ENCODE measurements at places on chromosomes 16 and 17.

DNA sequence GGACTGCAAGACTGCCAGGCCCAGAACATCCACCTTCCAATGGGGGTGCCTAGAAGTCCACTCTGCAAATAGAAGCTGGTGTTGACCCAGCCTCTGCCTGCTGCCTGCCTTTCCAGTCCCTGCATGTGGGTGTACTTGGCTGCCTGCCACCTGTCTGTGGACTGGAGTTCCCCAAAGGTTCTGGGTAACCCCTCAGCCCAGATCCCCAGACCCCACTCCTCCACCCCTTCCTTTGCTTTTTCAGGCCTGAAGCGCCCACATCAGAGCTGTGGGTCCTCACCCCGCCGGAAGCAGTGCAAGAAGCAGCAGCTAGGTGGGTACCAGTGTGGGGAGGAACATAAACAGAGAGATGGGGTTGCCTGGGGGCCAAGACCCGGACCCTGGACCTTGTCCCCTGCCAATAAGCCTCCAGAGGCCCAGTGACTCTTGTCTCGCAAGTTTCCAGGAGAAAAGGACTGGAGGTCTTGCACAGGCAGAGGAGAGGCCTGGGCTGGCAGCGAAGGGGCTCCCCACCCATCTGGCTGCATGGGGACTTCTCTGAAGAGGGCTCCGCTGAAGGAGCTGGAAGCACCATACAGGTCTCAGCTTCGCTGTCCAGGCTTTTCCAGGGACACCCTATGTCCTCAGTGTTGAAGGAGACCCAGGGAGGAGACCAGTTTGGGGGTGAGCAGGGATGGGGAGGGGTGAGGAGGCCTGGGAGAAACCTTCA is 34.3 kb downstream of the NLRC5 start:
- peak; percentile 42 for DNase-seq

DNA sequence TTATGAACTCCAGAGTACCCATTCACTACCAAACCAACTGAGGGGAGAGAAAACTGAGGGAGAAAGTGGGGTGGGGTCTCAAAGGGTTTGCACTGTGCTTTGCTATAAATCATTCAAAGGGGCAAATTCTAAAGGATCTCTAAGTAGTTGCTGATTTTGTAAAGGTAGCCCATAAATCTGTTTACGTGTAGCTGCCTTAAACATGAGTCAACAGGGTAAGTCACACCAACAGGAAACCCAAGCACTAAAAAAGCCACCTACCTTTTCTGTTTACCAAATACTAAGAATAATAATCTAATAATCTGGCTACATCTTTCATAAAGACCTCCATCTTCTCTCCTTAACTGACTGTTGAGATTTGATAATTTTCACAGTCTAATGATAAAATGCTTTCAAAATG is 8.4 kb upstream of the HSBP1 start:
- DNase-seq, result no peak

DNA sequence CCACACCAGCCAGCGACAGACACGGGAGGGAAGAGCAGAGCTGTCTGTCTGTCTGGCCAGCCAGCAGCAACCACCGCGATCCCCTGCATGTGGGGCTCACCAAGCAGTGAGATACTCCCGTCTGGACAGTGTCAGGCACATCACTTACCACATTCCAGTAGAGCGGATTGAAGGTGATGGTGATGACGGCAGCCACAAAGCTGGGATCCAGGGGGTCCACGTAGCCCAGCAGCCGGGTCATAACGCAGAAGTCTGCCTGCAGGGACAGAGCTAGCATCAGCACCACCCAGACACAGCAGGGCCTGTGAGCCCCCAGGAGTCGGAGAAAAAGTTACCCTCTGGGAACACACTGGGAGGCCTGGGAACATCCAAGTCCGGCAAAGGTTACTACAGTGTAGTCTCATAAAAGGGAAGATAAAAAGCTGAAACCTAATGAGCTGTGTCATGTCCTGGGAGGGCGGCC is 14.7 kb downstream of the PEMT start:
- no peak for DNase-seq

DNA sequence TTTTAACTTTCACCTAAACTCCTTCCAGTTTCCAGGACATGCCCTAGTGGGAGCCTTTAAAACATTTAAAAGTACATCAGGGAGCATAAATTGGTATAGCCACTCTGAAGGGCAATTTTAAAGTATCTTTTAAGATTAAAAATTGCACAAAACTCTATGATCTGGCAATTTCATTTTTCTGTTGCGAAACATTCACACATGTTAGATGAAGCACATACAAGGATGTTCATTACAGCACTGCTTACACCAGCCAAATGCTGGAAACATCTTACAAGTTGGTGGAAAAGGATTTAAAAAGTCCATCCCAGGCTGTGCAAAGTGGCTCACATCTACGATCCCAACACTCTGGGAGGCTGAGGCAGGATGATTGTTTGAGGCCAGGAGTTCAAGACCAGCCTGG is 26.4 kb upstream of the LONP2 start:
- no peak for DNase-seq

DNA sequence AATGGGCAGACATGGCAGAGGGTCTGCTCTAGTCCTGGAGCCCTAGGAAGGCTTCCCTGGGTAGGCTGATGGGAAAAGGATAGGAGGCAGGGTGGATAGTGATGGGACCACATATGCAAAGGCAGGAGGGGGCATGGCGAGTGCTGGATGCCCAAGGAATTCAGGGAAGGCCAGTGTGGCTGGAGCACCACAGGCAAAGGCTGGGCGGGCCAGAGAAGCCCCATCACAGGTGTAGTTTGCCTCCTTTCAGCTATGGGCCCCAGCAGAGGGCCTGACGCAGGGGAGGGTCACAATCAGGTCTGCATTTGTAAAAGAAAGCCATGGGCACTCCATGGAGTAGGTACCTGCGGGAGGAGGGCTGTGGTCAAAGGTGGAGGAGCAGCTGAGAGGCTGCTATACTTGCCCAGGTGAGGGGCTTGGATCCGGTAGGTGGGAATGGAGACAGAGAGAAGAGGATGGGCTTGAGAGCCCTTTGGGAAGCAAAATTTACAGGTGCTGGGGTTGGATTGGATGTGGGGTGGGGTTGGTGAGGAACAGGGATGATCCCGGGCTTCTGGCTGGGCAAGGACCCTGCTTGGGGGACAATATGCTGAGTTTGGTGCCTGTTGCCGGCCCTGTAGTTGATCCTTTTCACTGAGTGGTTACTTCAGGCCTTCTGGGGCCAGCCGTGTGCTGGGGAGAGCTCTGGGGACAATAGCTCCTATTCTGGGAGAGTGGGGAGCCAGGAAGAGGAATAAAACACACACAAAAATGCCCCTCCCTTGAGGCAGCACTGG is 6.5 kb upstream of the COL1A1 start:
- no peak for DNase-seq

DNA sequence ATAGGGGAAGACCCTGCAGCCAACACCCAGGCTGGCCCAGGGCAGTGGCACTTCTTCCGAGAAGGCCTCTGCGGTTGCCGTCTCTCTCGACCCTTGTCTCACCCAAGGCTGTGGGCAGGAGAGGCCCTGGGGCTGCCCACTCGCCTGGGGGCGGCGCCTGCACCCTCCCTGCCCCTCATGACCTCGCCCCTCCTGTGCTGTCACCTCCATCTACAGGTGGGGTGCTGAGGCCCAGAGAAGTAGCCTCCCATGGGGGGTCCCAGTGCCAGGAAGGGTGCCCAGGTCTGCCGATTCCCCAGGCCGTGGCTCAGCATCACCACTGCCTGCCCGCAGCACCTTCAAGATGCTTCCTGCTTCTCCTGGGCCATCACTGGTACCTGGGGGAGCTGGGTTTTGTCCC is 992 bp downstream of the NLRC3 start:
- DNase-seq, result no peak

GRCh38 chr16:84808826-84809225 is 11.0 kb upstream of the CRISPLD2 start:
- DNase-seq, result no peak

GRCh38 chr16:10964891-10965326 is 20.5 kb downstream of the CLEC16A start:
- peak; percentile 29 for DNase-seq

DNA sequence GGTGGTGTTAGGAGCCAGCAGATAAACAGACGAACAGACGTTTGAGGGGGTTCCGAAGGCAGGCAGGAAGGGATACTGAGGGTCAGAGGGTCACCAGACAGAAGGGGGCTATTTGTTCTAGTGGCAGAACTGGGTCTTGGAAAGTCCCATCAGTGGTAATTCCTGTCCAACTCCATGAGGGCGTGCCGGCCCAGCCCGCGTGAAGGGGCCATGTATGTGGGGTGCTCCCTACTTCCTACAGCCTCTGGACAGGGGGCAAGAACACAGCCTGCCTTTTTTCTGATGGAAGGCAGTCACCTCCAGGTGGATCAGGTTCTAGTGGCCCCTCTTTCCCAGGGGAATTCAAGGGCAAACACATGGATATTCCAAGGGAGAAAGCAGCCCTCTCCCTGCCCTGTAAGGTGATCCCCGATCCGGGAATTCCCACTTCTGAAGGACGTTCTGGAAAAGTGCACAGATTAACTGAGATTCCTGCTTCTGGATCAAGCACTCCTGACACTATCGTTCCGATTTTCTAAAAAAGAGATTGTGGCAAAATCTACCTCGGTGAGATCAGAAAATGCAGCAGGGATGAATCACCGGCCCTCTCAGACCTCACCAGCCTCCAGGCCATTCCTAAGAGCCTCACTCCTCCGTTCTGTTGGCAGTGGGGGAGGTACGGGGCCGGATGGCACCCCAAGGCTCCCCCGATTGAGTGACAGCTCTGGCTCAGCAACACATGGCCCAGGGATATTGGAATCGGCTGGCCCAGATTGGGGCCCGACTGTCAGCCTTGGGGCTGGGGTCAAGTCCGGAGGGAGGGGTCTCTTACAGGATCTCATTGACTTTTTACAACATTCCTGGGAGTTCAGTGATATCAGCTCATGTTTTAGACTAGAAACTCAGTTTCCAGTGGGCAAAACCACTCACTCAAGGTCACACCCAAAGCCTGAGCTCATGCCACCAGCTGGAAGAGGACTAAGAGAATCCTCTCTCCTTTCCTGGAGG is 12.4 kb downstream of the STX1B start:
- DNase-seq, result no peak

DNA sequence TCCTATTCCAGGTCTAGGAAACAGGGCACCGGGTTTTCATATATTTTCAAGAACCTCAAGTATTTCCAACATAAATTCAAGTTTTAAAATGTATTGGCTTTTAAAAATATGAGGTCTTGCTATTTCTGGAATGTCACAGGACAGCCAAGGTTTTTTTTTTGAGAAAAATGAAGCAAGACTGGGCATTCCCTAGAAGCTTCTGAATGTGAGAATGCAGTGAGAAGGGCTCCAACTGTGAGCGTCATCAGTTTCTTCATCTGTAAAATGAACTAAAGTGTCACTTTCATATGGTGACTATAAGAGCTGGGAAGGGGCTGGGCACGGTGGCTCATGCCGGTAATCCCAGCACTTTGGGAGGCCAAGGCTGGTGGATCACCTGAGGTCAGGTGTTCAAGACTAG is 455.8 kb upstream of the MAF start:
- DNase-seq, result no peak

- DNase-seq, result no peak
Observed at GRCh38 chr17:34116306-34116705, 138.8 kb upstream of the CCL2 start.

DNA sequence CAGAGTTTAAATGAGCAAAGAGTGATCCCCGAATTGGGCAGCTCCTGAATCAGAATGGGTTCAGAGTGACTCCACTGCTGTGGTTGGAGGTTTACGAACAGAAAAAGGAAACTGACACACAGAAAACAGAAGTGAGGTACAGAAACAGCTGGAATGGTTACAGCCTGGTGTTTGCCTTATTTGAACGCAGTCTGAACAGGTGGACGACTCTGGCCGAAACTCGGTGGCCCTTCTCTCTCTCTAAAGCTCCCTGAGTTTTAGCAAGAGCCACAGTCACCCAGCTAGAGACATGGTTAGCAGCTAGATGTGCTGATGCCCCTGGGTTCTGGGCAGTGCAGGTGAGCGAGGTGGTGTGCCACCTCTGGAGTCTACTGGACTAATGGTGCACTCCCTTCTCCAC is 54.2 kb upstream of the ATP2A3 start:
- DNase-seq, result no peak

- no peak for DNase-seq
Observed at GRCh38 chr17:44496815-44497214, 6.4 kb downstream of the GPATCH8 start.

GRCh38 chr16:3461151-3461550 is 17.7 kb downstream of the NAA60 start:
- no peak for DNase-seq

GRCh38 chr17:4969047-4969550 is 1.5 kb upstream of the SPAG7 start:
- no peak for DNase-seq

- no peak for DNase-seq
Observed at GRCh38 chr17:73921306-73921705, 277.1 kb upstream of the SDK2 start.

GRCh38 chr17:7496470-7497183 is 12.5 kb downstream of the POLR2A start:
- no peak for DNase-seq

- DNase-seq, result no peak
Observed at GRCh38 chr17:72407336-72407909, 286.6 kb downstream of the SOX9 start.

DNA sequence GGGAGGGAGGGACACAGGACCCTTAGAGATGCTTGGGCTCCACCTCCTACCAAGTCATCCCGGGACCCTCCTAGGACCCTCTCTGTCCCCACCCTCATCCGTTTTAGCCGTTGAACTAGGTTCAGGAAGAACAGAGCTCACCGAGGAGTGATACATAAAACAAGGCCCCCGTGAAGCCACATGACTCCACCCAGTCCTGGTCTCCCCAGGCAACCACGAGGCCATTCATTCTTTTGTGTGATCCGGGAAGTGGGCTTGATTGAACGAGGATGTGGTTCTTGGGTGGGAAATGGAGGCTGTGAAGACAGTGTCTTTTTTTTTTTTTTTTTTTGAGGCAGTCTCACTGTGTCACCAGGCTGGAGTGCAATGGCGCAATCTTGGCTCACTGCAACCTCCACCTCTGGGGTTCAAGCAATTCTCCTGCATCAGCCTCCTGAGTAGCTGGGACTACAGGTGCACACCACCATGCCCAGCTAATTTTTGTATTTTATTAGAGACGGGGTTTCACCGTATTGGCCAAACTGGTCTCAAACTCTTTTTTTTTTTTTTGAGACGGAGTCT is 14.8 kb downstream of the TRARG1 start:
- DNase-seq, result no peak

- DNase-seq, result no peak
Observed at GRCh38 chr16:56428091-56428490, 2.7 kb upstream of the AMFR start.

DNA sequence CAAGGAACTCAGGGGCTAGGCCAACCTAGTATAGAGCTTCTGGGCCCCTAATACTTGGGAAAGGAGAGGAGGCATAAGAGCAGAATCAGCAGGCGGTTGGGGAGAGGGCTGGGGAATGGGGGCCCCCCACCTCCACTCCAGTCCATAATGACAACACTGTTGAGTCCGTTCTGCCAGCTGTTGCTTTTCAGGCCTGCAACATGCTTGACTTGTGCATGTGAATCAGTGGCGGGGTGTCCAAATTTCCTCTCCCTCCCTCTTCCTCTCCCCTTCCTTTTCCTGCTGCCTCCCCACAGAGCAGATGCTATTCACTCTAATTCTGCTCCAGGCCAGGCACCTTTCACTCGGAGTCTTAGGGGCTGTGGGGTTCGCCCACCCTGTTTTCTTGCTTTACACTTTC is 31.7 kb downstream of the SGSM2 start:
- DNase-seq, result no peak
